Uterus (tissue), 4 donors: ENCODE measurements at places on chromosomes 11 and 22.

- DNase-seq: no peak
These were observed 385.0 kb downstream of the CTTN start for GRCh38 chr11:70783356-70783755.

DNA sequence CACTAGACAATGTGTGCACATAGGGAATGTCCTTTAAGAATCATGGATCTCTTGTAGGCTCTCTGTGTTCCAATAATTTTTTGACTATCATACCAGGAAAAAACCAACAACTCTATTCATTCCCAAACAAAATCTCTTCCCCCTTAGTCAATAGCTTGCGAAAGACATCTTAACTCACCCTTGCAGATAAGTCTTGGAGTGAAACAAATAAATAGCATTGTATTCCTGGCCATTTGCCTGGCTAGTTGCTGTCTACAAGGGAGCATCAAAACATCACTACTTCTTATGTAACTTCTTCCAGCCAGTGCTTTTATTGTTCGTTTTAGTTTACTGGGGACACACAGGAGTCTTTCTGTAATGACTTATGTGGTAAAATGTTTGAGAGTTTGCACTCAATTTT, 29.4 kb downstream of the SCN3B start:
- DNase-seq: no peak

GRCh38 chr11:2306452-2306823, 4.6 kb downstream of the TSPAN32 start:
- peak; percentile 98 for DNase-seq

GRCh38 chr22:45968003-45968650, 8.8 kb downstream of the WNT7B start:
- no peak for DNase-seq

- DNase-seq: no peak
These were observed 152.9 kb downstream of the ETS1 start for GRCh38 chr11:128434411-128434810.

- no peak for DNase-seq
These were observed 81.4 kb upstream of the CD82 start for GRCh38 chr11:44483919-44484610.

DNA sequence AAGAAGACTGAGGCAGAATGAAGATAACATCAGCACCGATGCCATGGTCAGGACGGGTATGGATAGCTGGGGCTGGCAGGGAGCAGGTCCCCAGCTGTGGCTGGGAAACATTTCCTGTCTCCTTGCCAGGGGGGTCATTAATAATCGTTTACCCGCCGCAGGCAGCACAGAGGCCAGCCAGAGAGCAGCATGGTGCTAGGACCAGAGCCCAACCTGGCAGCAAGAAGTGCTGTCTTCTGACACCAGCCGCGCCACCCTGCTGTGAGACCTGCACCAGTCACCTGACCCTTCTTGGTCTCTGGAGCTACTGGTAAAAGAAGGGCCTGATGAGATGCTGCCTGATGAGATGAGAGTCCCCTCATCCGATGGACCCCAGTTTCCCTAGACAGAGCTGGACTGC, 36.3 kb downstream of the PDE2A start:
- DNase-seq: no peak

DNA sequence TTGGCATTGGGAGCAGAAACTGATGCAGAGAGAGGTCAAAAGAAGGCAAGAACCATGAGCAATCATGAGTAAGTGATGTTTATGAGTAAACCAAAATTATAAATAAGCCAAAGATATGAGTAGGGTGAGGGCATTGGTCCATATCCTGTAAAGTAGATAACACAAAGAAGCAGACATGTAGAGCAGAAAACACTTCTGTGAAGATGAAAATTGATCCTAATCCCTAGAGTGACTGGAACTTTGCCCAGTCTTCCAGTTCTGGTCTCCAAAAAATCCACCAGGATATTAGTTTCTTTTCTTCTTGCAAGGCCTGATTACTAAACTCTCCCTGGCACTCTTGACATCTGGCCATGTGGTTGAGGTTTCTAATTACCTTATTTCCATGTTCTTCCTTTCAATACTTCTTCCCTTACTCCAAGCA, 13.7 kb upstream of the DRD2 start:
- no peak for DNase-seq

- no peak for DNase-seq
These were observed at the start of gene BTBD18 for GRCh38 chr11:57751676-57752253. TSS of gene BTBD18 (minus strand) at chr11:57751819. CDS start at chr11:57751188, 631 bp downstream.

GRCh38 chr11:71065841-71066240, 186.5 kb downstream of the SHANK2 start:
- no peak for DNase-seq

DNA sequence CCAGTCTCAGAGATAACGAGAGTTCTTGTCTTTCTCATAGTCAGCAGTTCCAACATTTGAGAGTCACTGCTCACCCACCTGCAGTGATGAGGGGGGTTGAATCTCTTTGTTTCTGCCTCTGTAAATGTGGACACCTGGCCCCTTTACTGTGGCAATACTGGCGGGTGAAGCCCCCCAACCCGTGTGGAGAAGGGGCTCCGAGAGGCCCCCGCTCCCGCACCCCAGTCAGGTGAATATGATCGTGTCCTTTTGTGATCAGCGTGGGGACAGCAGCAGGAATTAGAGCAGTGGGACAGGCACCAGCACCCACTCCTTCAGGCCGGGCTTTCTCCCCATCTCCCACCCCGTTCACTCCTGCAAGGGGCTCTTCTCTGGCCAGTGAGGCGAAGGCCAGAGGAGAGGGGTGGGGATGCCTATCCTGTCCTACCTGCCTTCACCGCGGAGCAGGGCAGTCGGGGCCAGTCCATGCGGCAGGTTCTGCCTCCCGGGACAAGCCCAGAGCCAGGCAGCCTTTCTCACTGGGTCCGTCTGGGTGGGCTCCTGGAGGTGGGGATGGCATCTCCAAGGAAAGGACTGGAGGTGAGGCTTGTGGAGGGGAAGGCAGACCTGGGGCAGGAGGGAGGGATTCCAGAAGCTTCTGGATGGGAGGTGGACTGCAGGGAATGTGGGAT, 12.7 kb upstream of the CELSR1 start:
- DNase-seq: no peak

GRCh38 chr11:63915961-63916836, 765 bp downstream of the RCOR2 start:
- peak; percentile 57 for DNase-seq

DNA sequence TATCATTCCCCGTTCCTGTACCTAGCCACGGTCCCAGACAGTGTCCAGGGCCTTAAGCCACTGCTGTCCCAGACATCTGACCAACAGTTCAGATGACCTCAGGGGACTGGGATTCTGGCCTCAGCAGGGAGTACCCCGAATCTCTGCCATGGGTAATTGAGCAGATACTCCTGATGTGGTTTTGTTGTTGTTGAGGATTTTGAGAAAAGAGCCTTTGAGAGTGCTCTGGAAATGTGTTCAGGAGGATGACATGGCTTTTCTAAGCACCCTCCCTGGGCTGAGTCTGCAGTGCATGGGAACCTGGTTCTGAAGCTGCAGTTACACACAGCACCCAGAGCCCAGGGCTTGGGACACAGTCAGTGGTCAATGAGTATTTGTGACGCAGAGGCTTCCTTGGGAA, 30.4 kb downstream of the ADAMTS15 start:
- DNase-seq: no peak

DNA sequence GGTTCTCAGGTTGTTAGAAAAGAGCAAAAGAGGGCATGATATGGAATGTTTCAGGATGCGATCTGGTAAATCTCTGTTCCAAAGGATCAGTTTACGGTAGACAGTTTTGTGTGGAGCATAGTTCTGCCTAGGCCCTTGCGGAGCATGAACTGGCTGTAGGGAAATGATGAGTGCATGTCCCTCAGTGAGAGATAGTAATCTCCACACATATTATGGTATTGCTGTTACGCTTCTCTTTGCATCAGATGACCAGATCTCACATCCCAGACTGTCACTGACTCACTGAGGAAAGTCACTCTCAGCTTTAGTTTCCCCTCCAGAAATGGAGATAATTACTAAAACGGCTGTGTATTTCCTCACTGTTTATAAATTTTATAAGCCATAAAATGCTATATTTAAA, 836.0 kb downstream of the JRKL start:
- DNase-seq: no peak

DNA sequence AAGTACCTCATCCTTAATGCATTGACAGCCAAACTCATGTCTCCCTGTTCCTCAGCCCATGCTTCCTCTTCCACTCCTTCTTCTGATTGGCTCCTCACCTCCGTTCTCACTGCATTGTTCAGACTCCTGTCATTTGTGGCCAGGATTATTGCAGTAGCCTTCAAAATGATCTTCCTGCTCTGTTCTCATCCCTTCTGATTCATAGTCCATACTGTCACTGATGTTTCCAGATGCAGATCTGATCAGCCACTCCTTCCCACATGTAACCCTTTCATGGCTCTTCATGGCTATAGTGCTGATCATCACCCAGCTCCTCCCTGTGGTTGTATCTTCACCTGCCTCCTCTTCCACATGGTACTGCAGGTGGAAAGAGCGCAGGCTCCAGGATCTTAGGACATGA, 71.7 kb downstream of the DEPDC5 start:
- no peak for DNase-seq

DNA sequence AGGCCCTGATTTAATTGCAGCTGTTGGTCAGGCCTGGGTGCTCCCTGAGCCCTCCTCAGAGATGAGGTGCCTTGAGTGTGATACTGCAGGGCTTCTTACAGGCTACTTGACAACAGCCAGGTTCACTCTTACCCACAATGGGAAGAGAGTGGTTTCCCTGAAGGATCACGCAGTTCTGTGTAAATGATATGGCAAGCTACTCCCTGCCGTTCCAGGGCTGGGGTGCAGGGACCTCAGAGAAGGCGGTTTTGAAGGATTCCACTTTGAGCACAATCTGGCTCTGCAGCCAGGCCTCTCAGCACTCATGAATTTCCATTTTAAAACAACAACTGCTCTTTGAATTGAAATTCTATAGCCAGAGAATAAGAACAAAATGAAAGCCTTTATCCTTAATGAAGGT, 92.9 kb downstream of the SLC17A6 start:
- no peak for DNase-seq

GRCh38 chr11:76673176-76674142, 2.9 kb upstream of the LRRC32 start:
- DNase-seq: no peak

- no peak for DNase-seq
These were observed 3.1 kb downstream of the MAML2 start for GRCh38 chr11:96339706-96340554.

GRCh38 chr11:67344264-67344663, 9.1 kb downstream of the POLD4 start:
- DNase-seq: no peak

DNA sequence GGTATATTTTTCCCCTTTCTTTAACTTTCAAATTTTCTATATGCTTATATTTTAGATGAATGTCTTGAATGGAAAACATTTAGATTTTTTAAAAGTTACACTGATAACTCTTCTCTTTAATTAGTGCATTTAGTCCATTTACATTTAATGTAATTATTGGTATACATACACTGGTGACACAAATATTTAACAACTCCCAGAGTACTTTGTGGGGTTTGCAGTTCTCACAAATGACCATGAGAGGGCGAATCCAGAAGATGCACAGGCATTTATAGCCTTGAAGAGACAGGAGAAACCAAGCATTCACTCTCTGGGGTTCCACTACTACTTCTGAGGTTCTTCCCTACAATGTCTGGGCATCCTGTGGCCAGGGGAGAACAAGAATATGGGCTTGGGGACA, 125.1 kb downstream of the TIMP3 start:
- DNase-seq: no peak

GRCh38 chr11:46457659-46458424, 66.3 kb upstream of the CHRM4 start:
- DNase-seq: no peak

DNA sequence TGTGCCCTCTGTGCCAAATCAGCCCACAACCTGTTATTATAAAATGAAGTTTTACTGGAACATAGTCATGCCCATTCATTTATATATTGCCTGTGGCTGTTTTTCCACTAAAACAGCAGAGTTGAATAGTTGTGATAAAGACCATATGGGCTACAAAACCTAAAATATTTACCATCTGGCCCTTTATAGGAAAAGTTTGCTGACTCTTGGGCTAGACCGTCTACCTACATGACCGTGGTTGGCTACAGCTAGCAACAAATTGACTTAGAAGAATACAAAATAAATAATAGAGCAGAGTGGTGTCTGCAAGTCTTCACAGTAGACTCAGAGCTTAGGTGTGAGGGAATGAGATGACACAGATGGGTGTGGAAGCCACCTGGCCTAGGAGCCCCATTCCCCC, 11.2 kb upstream of the IL18BP start:
- no peak for DNase-seq

GRCh38 chr11:7677071-7677470, 3.8 kb upstream of the CYB5R2 start:
- no peak for DNase-seq

- no peak for DNase-seq
These were observed 5.4 kb downstream of the OR8B12 start for GRCh38 chr11:124538019-124538418.

DNA sequence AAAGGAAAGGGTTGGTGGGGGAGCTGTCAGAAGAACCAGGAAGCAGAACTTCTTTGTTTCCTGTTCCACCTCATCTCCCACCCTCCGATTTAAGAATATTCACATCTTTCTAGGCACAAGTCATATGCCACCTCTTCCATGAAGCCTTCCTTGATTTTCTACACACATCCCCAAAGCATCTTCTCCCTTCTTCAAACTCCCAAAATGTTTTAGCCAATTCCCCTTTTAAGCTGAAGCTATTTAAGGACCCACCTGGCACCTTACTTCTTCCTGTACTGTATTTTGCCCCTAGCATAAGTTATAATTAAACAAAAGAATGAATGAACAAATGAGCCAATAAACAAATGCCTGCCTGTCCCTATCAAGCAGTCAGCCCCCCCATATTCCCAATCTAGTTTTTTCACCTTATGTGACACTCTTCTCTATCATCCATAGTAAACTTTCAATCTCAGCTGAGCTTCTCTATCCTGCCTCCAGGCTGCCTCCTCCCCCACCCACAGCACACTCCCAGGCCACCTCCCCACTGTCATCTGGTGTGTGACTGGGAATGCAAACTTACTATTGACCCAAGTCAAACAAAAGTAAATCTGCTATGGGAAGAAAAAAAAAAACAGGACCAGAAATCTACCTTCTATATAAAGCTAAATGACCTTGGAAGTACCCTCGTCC, 3.9 kb downstream of the TNKS1BP1 start:
- no peak for DNase-seq

DNA sequence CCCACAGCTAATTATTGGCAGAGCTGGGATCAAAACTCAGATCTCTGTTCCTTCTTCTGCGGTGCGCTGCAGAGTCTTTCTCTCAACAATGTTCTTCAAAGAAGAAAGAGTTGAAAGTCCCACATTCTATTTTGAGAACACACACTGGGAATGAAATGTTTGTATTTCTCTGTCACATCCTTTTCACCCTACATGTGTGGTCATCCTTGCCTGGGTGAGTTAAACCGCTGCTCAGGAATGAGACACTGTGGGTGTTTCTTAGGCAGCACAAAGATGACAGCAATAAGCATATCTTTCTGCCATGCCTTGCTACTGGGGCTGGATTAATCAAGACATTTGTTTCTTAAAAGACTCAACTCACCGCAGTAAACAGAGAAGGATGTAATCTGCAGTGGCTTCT, 222.6 kb downstream of the LARGE1 start:
- no peak for DNase-seq
